ENCODE measurements at places on chromosomes 7 and 10. TPM values are rescaled to one million over a fixed set of nuclear protein-coding genes. Genes with fewer than 3 reads are reported as not detected.

SSC4D gene
- 0.86 TPM for total RNA-seq

PIP gene
- total RNA-seq, result not detected

PTPRZ1 gene
- total RNA-seq, result not detected

WNT8B gene
- 0.29 TPM for total RNA-seq

NUTM2B gene
- 1.4 TPM for total RNA-seq

GATA3 gene
- total RNA-seq, result 2.6 TPM

DNA sequence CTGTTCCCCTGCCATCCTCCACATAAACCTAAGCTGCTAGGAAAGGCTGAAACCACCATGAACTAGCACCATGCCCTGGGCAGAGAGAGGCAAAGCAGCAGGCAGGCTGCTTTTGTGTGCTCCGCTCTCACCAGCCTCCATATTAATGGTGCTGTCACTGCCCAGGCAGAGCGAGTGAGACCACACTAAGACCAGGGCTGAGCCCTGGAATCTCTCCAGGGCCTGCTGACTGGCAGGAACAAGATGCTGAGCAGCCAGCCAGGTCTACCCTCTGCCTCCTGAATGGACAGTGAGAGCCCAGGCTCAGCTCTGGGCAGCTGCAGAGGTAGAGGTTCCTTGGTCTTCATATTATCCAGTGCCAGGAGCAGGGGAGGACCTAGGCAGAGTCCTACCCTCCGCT lies 1.6 kb upstream of the CRHR2 start:
- no peak for DNase-seq

- DNase-seq, result no peak
Observed at GRCh38 chr7:17075601-17076255, 193.9 kb upstream of the AGR3 start.

DNA sequence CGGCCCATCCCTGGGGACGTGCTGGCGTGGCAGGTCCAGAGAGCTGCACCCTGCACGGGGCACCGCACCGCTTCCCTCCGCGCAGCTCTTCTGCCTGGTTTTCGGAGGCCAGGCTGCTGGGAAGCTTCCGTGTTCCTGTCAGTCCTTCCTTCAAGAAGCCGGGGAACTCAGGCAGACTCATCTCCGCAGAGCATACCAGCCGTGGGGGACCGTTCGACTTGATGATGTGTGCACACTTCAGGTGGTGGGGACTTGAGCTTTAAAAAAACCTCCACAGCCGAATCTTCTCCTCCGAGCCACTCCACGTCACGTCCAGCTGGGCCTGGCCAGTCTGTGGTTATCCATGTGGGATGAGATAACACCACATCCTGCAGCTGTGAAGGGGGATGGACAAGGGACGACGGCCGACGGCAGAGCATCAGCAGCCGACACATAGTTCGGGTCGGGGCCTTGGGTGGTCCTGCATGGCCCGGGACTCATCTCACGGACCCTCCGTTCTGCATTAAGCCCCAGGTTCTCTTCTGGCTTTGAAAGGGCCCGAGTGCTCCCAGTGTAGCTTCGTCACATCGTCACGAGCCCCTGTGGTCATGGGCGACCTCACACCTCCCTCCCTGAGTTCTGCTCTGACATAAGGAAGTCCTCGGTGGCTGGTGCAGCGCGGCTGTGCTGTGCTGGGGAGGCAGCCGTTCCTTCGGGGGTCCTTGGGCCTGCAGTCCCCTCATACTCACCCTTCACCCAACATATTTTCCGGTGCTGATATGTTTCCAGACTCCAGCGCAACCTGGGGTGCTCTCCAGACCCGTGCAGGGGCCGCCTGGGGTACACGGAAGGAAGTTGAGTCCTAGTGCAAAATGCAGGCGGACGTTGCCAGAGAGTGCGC lies 4.5 kb upstream of the BHLHA15 start:
- no peak for DNase-seq

GRCh38 chr7:108114117-108114841 lies 15.9 kb downstream of the LAMB4 start:
- DNase-seq, result peak; percentile 53

- DNase-seq, result no peak
Observed at GRCh38 chr7:103865442-103865841, 124.0 kb downstream of the RELN start.

- no peak for DNase-seq
Observed at GRCh38 chr7:127922656-127923055, 108.6 kb downstream of the LRRC4 start.

GRCh38 chr7:87779806-87780205 lies 96.4 kb downstream of the SLC25A40 start:
- DNase-seq, result no peak

DNA sequence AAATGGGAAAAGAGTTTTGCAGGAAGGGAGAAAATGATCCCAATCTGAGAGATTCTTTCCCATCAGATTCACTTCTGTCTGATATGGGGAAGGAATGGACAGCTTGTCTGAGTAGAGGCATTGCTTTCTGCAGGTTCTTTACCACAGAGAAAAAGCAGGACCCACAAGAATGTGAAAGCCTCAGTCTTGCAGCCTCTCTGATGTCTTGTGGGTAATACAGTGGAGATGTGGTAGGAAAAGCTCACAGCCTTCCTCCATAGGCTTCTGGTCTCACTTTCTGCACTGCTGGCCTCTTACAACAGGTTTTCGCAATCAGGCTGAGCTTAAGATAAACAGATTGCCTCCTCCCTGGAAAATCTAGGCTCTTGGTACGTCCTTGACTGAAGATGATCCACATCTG lies 551 bp downstream of the IFIT1 start:
- no peak for DNase-seq

DNA sequence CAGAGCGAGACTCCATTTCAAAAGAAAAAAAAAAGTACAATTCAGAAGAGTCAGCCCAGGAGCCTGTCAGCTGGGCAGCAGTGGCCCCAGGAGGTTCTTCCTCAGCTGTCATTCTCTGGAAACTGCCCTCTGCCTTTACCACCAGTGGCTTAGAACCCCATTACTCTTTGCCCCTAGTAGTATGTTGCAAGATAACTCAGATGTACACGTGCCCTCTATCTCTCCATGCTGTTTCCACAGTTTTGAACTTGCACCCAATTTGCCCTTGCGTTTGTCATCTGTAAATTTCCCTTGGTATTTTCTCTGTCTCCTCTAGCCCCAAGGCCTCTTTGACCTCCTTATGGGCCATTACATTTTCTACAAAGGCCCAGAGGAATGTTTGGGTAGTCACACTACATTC lies 56.7 kb upstream of the PRKAR2B start:
- no peak for DNase-seq
